Small intestine (tissue), 16 donors: ENCODE measurements at places on chromosomes 6 and 20.
A peak's percentile ranks its signal among the peaks of the same experiment; 100 is the strongest.

GRCh38 chr6:101454106-101454676, 60.7 kb downstream of the GRIK2 start:
- no peak for DNase-seq

DNA sequence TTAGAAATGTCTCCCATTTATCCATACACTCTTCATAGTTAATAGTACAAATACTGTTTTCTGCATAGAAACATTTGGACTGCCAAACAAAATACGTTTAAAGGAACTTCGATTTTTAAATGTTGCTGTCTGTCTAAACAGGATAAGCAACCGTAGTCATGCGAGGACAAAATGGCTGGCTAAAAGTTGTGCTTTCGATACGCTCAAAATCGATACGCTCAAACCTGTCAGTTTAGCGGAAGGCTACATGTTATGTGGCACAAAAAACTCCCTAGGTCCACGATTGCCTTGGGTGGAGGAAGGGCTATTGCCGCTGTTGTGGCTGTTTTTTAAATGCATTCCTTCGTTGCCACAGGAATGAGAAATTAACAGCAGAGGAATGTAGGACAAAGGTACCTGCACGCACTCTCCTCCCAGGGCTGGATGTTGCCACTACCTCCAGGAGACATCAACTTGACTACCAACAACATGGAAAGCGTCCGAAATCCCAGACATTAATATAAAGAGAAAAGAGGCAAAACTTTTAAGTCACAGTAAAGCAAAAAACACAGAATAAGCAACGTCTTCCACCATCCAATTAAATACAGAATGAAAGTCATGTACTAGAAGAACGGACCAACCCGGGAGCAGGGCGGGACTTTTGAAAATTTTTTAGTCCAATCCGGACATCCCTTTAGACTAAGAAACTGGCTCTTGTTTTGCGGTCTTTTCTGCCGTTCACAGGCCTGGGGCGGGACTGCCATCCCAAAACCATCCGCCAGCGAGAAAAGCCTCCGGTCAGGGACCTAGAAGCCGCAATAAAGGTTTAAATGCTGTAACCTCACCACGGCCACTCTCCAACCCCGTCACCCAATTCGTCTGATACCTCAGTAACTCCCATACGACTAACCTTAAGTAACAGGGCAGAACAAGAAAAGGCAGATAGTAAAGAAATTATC, 32.2 kb upstream of the HFE start:
- DNase-seq, result peak; percentile 94

GRCh38 chr6:51569594-51569993, 517.8 kb downstream of the PKHD1 start:
- no peak for DNase-seq

DNA sequence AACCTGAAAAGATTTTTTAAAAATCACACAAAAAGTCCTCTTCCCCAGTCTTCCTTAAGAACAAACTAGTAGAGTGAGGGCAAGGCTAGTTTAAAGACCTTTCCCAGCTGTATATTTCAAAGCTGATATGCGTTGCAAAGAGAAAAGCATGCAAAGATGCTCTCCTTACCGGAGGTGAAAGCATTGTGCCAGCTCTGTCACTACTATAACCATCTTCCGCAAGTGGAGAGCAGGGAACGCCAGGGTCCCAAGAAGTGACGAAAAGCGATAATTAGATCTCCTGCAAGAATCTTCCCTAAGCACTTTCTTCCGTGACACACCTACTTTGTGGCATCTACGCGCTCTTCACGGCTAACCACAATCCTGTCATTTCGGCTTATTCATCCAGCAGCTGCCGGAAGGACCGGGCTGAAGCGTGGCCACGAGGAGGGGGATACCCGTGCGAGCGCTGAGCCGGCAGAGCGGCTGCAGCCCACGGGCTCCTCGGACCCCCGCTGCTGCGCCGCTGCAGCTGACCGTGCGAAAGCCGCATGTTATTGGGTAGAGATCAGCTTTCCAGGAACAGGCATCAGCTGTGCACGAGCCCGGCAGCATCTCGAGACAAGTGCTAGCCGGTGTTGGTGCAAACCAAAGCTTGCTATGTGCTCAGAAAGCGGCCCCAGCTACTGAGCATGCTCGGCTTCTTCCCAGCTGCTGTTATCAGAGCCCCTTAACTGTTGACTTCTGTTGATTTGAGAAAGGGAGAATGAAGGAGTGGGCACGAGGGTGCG, 57.2 kb upstream of the ARHGAP18 start:
- no peak for DNase-seq
